ENCODE measurements at places on chromosomes 3 and 15.
A peak's percentile ranks its signal among the peaks of the same experiment; 100 is the strongest.

DNA sequence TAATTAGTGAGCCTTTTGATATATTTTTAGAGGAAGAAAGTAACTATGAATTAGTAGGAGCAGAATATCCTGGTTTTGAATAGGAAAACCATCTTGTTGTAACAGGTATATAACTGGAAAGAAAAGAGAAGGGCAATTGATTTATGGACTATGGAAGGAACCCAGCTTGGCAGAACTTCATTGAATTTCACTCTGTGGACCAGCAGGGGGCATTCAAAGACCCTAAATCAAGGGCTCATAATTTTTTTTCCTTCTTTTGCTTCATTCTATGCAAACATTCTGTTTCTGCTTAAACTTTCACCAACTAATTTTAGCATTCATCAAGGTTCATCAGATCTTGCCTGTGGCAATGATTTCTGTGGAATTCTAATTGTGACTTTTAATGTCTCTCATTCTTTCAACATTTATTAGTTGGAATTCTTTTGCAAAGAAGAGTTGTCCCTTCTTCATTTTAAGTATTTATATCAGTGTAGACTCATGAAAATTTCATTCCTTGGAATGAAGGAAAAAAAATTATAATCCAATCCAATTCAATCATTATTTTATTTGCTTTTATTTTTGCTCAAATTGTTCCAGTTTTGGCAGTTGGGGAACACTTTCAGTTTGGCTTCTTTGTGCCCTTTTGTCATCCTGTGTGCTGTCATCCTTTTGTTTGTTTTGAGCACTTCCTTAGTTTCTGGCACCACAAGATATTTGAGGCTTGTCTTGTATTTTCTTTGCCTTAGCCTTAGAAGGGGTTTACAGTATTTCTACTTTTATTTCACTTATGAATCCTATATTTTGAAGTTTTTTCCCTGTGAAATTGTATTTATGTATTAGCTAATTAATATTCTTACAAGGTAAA, 30.4 kb downstream of the NXPE3 start:
- DNase-seq = peak; percentile 48

DNA sequence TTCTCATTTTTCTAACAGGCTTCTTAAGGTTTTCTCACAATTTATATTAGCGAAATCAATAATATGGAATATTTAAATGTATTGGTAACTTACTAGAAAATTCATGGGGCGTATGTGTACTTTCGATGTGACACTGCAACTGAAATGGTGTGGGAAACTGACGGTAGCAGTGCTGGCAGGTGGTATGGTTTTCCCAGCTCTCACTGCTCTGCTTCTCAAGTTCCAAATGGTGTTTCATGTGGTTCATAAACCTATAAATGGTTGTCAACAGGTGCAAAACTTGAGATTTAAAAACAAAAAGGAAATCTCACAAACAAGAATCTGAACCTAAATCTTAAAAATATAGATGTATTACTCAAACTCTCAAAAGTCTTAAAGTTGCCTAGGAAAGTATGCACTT, 54.7 kb downstream of the ZNF280D start:
- no peak for DNase-seq

DNA sequence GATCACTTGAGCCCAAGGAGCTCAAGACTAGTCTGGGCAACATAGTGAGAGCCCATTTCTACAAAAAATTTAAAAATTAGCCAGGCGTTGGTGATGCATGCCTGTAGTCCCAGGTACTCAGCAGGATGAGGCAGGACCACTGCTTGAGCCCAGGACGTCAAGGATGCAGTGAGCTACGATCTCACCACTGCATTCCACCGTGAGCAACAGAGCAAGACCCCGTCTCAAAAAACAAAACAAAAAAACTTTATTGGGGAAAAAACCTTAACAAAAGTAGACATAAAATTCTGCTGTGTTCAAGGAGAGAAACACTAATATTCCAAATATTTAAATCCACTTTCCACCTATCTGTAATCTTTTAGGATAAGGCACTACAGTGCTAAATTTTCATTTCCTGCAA, 20.8 kb downstream of the SETD2 start:
- no peak for DNase-seq

DNA sequence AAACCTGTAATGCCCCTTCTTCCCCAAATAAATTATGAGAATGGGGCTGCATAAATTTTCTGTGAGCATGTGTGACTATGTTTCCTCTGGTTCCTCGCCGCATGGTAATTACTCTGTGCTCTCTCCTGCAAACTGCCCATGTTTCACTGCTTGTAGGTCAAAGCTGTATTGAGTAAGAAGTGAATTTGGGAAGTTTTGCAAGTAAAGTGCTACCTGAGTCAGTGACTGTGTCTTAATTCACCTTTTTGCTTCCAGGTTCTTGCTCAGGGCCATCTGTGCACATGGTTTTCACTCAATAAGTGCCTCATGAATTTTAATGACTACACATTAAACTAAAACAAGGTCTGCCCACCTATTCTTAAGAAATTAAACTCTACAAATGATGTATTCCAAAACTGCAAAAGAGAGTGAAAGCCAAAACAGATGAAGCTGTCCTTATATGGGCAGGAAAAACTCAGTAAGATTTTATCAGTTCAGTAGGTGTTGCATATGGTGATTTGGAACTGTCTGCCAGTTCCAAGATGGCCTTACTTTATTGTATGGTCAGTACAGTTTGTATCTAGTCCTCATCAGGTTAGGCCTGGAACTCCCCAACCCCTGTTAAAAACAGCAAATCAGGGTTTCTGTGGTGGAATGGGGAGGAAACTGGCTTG, 100.0 kb downstream of the LPP start:
- no peak for DNase-seq

- no peak for DNase-seq
Measured at GRCh38 chr3:187000711-187001151, 70.4 kb downstream of the ST6GAL1 start.

GRCh38 chr3:48528048-48528447, 24.1 kb upstream of the SHISA5 start:
- no peak for DNase-seq

GRCh38 chr3:151979906-151980305, 106.5 kb downstream of the SUCNR1 start:
- DNase-seq = peak; percentile 60

GRCh38 chr3:126314790-126315658, 42.2 kb downstream of the KLF15 start:
- DNase-seq = no peak

- no peak for DNase-seq
Measured at GRCh38 chr3:54696313-54696712, 231.5 kb downstream of the LRTM1 start.

Measured in fibroblast of skin of back (primary cell).